ENCODE measurements at places on chromosomes 7 and 10.

DNA sequence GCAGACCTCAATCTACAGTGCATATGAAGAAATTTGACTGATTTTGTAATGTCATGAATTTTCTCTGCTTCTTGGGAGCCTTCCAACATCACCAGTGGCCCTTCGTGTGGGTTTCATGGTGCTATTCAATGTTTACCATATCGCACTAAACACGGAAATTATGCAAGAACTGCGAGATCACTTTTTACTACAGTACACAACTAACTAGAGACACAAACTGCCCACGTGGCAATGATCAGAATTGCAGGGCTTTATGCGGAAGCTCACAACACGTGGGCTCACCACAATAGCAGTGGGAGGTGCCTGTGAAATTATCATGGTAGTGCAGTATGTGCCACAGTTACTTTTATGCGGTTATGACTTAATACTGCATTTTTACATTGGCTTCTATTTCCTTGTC, 449.7 kb upstream of the KLF6 start:
- DNase-seq: peak; percentile 59

DNA sequence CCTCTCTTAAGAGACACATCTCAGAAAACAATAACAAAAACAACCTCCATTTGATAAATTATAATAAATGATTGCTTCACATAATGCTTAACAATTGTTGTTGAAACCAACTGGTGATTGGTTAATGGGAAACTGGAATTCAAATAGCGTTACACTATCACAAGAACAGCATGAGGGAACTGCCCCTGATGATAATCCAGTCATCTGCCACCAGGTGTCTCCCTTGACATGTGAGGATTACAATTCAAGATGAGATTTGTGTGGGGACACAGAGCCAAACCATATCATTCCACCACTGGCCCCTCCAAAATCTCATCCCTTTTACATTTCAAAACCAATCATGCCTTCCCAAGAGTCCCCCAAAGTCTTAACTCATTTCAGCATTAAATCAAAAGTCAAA, 375.9 kb downstream of the BMPER start:
- DNase-seq: no peak

DNA sequence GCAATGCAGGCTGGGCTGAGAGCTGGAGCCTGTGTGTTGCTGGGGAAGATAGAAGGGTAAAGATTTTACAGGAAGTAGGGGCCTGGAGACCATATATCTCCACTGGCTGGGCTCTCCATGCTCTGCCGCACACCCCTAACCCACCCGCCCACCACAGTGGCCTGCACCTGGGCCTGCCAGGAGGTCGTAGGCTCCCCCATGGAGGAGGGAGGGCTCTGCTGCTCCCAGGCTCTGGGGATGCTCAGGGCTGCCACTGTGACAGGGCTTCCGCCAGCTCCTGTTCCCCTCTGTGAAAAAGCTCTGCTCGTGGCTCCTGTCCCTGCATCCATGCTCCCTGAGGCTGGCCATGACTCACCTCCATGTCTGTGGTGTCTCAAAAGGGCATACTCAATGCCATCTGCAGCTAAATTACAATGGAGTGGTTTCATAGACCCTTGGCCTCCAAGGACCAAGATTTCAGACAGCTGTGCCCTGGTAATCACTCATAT, 106.0 kb downstream of the CXCL12 start:
- no peak for DNase-seq

GRCh38 chr10:16904639-16905061, 87.4 kb upstream of the RSU1 start:
- no peak for DNase-seq

- no peak for DNase-seq
These were observed 1270.2 kb upstream of the SORCS1 start for GRCh38 chr10:108434559-108435252.

- no peak for DNase-seq
These were observed 3.6 kb downstream of the FAM53B start for GRCh38 chr10:124740369-124741280.

- DNase-seq: no peak
These were observed 17.5 kb downstream of the PRF1 start for GRCh38 chr10:70584909-70585544.

DNA sequence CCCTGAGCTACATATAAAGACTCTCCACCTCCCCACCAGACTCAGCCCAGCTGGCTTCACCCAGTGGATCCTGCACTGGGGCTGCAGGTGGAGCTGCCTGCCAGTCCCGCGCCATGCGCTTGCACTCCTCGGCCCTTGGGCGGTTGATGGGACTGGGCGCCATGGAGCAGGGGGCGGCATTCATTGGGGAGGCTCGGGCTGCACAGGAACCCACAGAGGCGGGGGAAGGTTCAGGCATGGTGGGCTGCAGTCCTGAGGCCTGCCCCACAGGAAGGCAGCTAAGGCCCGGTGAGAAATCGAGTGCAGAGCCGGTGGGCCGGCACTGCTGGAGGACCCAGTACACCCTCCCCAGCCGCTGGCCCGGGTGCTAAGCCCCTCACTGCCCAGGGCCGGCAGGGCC, 157.2 kb upstream of the GNAI1 start:
- DNase-seq: no peak
